ENCODE measurements at places on chromosomes 3 and 15.

- DNase-seq, result no peak
Measured at GRCh38 chr3:43695863-43696262, 5.1 kb downstream of the ABHD5 start.

DNA sequence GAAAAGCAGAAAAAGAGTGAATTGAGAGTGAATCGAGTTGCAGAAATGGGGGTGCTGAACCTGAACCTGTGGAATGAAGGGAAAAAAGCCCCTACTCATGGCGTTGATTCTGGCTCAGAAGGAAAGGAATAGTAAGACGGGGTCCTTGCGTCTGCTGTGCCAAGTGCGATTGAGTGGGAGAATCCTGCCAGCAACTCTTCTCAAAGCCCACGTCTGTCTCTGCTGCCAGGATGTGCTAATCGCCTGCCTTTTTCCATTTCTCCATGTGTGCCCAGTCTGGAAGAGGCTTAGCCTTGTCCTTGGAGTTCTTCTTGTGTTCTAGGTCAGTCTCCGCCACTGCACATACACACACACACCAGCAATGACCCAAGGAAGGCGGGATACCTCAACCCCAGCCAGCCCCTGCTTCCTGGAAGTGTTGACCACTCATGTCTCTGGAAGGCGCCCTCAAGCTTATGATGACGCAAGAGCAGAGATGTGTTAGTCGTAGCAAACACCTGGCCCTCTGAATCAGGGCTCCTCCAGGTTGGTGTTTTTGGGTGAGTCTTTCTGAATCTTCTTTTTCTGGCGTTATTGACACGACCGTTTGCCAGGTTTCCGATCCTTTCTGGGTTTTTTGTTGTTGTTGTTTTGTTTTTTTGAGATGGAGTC is 262.4 kb upstream of the PROK2 start:
- DNase-seq, result no peak

DNA sequence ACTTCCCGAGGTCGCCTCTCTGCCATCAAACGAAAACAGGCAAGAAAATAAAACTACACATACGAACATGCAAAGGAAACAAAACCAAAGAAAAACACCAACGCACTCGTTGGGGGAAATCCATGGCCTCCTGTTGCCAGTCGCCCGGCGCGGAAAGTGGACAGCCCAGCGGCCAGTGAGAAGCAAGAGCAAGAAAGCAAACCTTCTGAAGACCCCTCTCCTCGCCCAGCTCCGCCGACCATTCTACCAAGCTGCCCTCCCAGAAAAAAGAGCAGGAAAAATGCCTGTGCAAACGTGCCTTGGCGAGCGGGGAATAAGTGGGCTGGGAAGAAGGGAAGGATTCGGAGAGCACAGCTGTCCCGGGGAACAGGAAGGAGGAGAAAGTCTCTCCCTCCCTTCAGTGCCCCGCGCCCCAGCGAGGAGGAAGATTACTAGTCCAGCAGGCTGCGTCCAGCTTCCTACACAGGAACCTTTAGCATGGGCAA is 802 bp upstream of the NECTIN3 start:
- DNase-seq, result peak; percentile 1

DNA sequence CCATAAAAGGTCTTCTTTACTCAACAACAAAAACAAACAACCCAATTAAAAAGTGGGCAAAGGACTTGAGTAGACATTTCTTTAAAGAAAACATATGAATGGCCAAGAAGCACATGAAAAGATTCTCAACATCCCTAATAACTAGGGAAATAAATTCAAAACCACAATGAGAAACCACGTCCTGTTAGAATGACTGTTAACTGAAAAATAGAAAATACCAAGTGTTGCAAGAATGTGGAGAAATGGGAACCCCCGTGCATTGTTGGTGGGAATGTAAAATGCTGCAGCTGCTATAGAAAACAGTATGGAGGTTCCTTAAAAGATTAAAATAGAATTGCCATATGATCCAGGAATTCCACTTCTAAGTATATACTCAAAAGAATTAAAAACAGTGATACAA is 34.8 kb downstream of the NMNAT3 start:
- DNase-seq, result no peak

- no peak for DNase-seq
Measured at GRCh38 chr3:120762615-120763014, 20.1 kb downstream of the GTF2E1 start.

DNA sequence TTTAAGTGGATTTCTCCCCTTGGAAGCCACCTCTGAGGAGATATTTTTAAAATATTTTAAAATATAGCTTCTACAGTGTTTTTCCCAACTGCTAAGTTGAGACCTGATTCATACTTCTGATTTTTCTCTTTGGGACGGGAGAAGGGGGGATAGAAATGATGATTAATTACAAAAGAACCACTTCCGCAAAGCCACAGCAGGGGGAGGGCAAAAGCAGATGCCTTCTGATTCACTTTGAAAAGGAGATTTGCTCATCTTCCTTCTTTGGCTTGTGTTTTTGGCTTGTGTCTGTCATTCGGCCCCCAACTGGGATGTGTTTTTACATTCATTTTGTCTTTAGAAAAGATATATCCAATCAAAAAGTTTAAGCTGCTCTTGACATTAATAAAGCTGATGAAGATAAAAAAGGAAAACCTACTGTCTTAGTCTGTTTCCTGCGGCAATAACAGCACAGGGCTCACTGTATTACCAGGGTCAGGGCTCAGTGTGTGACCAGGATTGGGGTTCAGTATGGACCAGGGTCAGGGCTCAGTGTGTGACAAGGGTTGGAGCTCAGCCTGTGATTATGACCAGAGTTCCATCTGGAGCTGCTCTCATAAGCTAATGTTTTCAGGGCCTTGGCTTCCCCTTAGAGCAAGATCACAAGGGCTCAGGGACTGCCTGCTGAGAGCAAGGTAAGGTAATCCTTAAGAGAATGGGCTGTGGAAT is 223.2 kb downstream of the MTHFS start:
- no peak for DNase-seq

GRCh38 chr3:190320594-190321362 is 1.5 kb downstream of the CLDN1 start:
- DNase-seq, result no peak

DNA sequence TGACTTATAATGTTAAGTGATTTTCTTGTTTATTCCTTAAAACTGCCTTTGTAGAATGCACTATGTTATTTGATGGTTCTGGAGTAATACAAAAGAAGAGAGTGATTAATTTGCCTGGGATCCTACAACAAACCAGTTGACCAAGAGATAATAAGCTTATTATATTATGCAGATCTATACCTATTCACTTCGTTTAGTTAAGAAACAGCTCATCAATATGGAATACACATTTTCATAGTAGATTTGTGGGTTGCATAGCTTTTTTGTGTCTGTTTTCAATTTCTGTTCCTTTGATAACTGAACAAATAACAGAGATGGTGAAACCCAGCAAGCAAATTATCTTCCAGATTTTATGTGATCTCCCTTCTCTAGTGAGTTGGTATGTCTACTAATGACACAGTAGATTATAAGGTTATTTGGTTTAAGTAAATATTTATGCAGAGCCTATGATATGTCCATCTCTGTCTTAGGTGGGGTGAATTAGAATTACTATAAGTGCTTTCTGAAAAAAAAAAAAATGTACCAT is 443.3 kb upstream of the TPRG1 start:
- no peak for DNase-seq

DNA sequence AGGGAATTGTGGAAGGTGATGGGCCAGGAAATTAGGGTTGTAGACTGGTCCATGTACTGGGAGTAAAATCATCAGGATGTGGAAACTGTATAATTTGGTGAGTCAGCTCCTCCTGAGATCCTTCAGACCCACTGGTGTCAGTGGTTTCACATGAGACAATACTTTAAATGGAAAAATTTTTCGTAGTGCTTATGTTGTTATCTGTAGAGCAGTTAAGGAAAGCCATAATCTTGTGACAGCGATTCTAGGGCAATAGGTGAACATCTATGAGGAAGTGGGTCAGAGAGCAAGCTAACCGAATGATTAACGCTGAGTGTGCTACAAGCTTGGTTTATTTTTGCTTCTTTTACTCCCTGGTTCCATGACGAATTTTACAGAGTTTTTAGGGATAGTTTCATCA is 200.6 kb downstream of the CADM2 start:
- DNase-seq, result no peak

- no peak for DNase-seq
Measured at GRCh38 chr3:101038880-101039279, 45.7 kb upstream of the ABI3BP start.

- no peak for DNase-seq
Measured at GRCh38 chr15:74134387-74135027, 4.1 kb downstream of the ISLR2 start.

DNA sequence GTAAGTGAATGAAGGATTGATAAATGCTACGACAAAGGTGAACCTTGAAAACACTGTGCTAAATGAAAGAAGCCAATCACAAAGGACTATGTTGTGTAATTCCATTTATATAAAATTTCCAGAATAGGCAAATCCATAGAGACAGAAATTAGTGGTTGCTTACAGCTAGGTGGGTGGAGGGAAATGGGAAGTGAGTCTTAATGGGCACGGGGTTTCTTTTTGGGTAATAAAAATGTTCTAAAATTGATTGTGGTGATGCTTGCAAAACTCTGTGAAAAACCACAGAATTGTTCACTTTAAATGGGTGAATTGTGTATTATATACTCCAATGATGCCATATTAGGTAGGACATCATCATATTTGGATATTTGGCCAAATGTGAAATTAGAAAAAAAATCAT is 20.9 kb upstream of the TEX9 start:
- DNase-seq, result no peak

GRCh38 chr15:58564981-58565380 is 133.2 kb downstream of the LIPC start:
- no peak for DNase-seq

GRCh38 chr3:129278966-129279906 is 566 bp downstream of the HMCES start:
- peak; percentile 24 for DNase-seq

DNA sequence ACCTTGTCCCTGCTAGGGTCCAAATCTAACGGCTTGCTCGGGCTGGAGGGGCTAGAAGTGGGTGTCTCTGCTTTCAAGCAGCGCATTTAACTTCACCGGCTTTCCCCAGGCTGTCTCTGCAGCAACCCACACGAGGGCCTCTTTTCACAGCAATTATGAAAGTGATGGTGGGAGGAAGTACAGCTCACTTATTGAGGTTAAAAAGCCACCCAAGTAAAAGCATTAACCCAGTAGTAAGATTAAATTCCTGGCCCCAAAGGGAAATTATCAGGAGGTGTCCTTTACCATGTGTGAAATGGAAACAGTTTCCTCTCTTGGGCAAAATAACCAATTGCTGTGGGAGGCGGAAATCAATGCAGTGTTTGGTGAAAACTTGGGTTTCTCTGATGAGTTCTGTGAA is 41.1 kb downstream of the NGRN start:
- DNase-seq, result no peak

GRCh38 chr15:80957556-80957955 is 32.1 kb downstream of the MESD start:
- DNase-seq, result no peak

DNA sequence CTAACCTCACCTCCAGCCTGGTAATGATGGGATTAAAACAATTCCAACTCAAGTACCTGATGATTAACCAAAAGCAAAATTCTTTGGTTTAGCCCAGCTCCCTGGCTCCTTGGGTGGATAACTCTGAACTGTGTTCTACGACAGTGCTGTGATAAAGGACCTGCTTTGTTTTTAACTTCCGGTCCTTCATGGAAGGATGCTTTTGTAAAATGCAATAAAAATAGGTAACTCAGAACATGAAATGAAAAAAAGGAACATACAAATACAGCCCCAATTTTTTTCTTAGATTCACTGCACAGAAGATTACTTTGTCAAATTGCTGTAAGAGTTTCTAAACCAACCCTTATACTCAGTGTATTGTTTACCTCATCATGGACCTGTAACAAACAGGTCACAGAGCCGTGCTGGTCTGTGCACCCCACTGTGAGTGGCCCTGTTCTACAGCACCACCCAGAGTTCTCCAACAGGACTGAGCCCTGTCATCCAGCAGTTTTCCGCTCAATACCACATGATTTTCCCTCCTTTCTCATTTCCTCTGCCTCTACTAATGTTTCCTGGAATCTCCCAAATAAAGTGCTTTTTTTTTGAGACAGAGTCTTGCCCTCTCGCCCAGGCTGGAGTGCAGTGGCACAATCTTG is 4.9 kb upstream of the PCYT1A start:
- DNase-seq, result no peak

DNA sequence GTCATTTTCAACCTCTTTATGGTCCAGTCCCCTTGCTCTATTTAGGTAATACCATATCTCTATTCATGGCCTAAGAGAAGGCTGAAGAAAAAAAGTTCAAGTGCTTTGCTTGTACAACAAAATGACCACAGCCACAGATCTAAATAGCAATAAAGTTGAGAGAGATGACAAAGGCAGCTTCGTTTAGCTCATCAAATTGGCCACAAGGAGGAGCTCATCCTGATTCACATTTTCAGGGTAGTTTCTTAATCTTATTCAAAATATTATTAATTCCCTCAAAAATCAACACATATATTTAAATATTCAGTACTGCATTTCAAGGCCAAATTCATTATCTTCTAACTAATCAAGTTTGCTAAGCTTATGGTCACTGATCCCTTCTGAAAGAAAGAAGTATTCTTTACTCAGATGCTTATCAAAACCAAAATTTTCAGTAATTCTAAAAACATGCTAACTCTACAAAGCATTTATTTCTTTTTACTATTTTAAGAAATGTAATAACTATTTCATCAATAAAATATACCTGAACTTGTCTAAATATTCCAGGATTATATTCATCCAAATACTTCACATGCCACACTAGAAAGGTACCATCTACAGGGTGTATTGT is 85.5 kb downstream of the DMXL2 start:
- DNase-seq, result no peak

GRCh38 chr3:9934235-9934621 is 594 bp downstream of the CRELD1 start:
- DNase-seq, result peak; percentile 34
